Effector memory CD4-positive, alpha-beta T cell (primary cell): ENCODE measurements at places on chromosomes 13 and 19.
A peak's percentile ranks its signal among the peaks of the same experiment; 100 is the strongest.

GRCh38 chr19:41000310-41000737, 9.2 kb downstream of the CYP2B6 start:
- DNase-seq, result no peak

DNA sequence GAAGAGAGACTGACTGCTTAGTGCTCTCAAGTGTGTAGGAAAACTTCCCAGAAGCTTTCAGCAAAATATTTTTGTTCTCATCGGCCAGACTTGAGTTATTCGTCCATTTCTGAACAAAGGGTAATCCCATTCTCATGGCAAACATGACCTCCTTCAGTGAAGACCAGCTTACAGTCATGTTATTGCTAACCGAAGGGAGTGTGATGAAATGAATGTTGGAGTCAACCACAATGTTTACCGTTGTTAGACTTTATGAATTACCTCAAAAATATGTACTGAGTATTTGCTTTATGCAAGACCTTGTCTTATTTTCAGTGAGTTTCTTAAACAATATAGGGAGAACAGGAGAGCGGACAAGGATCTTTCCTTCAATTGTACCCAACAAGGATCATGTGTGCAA, 228.6 kb downstream of the LMO7 start:
- DNase-seq, result no peak

DNA sequence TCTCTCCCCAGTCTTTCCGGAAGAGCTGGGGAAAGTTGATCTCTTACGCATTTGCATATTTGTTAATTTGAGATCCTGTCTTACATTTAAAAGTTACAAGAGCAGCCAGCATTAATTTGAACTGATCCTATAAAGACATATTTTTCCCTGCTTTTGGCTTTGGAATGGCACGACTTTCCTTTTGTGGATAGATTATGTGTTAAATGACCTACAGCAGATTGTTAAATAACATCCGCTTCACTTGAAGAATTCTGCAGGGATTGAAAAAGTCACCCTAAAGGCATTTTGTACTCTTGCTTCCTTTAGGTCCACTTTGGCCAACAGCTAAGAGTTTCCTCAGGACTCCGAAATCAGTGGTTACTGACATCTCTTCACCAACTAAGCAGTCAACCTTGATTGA, 334.0 kb downstream of the TBC1D4 start:
- DNase-seq, result no peak

GRCh38 chr13:101398191-101398590, 18.1 kb downstream of the NALCN start:
- DNase-seq, result no peak

- DNase-seq, result no peak
Measured at GRCh38 chr19:49999371-50000010, 25.7 kb downstream of the VRK3 start.

DNA sequence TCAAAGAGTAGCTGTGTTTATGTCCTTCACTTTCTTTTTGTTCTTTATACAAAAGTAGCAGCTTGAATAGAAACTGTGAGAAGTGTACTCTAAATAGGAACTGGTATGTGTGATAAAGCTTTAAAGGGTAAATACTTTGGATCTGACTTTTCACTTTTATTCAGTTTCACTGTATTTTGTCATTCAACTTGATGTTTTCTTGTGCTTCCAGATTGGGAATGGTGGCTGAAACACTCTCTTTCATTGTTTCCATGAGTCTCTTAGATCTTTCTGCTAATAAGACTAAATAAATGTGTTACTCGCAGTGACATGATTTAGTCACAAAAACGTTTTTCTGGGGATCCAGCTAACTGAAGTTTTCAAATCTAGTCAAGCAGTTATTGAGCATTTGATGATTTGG, 133.2 kb downstream of the GPC5 start:
- DNase-seq, result no peak

DNA sequence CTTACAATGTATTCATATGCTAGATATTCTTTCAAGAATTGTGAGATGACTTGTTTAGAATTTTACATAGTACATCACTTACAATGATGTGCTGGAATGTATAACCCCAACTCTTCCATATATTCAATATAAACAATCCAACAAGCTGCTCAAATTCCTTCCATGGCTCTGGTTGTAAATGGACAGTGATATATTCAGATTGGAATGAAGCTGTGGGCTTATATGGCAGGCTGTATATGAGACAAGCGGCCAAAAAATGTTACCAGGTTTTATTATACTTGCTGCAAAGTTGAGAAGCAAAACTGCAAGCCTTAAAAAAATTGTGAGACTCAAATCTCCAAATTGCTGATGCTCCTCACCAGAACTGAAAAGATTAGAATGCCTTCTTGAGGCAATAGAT, 83.6 kb upstream of the KLF12 start:
- DNase-seq, result no peak

GRCh38 chr19:852136-853013, at the start of gene ELANE:
Gene ELANE (plus strand): TSS chr19:852303. CDS start chr19:852329, 26 bp downstream.
- no peak for DNase-seq

GRCh38 chr13:75480671-75481175, 1.2 kb downstream of the TBC1D4 start:
- no peak for DNase-seq

GRCh38 chr19:48511800-48512503, at the start of gene LMTK3:
Gene LMTK3 (minus strand): TSS chr19:48511835. CDS start chr19:48511576, 259 bp downstream.
- peak; percentile 78 for DNase-seq

- DNase-seq, result no peak
Measured at GRCh38 chr13:74168263-74168675, 34.1 kb upstream of the KLF12 start.

DNA sequence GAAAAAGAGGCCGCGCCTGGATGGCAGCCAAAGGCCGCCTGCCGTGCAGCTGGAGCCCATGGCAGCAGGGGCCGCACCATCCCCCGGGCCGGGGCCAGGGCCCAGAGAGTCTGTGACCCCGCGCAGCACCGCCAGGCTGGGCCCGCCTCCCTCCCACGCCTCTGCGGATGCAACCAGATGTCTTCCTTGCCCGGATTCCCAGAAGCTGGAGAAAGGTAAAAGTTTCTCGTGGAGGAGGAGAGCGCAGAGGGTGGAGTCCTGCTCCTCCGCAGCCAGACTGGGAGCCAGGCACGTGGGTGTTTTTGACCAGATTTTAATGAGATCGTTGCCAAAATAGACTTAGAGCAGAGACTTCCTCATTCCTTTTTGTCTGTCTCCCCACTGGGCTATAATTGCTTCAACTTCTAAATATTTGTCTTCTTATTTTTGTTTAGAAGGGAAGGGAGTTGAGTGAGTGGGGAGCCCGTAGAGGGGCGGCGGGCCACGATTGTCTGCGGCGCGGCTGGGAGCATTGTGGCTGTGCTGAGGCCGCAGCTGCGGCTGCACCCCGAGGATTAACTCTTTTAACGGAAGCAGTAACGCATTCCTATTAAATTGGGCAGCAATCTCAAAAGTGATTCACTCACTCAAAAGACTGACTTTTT, 22.8 kb upstream of the NDUFS7 start:
- no peak for DNase-seq
